ENCODE measurements at places on chromosomes 6 and 20.

DNA sequence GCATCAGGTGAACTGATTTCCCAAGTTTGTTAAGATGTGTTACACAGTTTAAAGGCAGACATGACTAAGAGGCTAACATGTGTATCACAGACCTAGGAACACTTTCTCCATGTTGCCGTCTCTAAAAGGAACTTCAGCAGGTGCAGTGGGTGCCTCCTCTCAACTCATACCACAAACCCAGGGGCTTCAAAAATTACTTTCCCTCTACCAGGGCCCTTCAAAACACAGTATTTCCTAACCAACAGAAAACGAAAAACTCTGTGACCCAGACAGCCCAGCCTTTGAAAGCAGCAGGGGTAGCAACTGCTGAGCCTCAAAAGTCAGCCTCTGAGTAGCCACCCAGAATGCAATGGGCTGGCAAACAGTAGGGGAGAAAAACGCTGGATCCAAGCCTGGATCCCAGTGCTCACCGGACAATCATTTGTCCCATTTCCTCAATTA, 28.5 kb downstream of the B4GALT5 start:
- peak; percentile 40 for DNase-seq

DNA sequence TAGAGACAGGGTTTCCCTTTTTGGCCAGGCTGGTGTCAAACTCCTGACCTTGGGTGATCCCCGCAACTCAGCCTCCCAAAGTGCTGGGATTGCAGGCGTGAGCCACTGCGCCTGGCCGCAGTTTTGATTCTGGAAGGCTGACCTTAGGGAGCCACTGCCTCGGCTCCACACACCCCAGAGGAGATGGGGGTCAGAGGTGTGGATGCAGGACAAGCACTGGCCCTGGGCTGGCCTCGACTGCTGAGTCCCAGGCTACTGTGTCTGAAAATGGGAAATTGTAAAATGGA, 1.5 kb downstream of the ZBP1 start:
- no peak for DNase-seq

GRCh38 chr6:36594816-36595643, 868 bp downstream of the SRSF3 start:
- peak; percentile 45 for DNase-seq

- no peak for DNase-seq
These were observed 49.2 kb downstream of the EFCAB8 start for GRCh38 chr20:32907886-32908285.

- no peak for DNase-seq
These were observed 267.6 kb upstream of the FAM83B start for GRCh38 chr6:54579011-54579410.

DNA sequence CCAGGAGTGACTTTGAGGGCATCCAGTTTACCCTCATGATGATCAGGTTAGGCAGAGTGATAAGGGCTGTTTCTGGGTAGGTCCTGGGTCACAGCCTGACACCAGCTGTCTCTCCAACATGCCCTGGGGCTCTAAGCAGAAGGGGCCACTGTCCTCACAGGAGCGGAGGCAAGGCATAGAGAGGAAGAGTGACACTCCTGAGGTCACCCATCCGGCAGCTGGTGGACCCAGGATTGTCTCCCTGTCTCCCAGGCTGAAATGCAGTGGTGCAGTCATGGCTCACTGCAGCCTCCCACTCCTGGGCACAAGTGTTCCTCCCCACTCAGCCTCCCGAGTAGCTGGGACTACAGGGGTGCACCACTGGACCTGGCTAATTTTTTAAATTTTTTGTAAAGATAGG, 12.0 kb downstream of the DLGAP4 start:
- no peak for DNase-seq

DNA sequence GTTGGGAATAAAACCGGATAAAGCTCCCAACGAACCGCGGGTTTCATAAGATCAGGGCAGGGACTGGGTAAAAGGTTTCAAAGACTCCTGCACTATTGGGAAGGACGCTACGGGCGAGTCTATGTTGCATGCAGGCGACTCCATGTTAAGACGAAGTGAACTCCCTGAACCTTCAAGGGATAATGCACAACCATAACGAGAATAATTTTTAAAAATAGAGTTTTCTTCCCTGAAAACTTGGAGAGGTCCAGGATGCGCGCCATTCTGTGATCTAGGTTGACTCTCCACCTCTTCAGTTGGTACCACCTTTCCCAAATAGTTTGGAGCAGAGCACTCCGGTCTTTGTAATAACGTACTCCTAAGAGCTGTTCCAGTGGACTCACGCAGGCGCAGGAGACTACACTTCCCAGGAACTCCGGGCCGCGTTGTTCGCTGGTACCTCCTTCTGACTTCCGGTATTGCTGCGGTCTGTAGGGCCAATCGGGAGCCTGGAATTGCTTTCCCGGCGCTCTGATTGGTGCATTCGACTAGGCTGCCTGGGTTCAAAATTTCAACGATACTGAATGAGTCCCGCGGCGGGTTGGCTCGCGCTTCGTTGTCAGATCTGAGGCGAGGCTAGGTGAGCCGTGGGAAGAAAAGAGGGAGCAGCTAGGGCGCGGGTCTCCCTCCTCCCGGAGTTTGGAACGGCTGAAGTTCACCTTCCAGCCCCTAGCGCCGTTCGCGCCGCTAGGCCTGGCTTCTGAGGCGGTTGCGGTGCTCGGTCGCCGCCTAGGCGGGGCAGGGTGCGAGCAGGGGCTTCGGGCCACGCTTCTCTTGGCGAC, at the start of gene TPX2:
TPX2 (plus strand) TSS at position 562 of the 821 bp plus-strand sequence. CDS start 18,187 bp downstream, outside the sequence.
- peak; percentile 98 for DNase-seq

DNA sequence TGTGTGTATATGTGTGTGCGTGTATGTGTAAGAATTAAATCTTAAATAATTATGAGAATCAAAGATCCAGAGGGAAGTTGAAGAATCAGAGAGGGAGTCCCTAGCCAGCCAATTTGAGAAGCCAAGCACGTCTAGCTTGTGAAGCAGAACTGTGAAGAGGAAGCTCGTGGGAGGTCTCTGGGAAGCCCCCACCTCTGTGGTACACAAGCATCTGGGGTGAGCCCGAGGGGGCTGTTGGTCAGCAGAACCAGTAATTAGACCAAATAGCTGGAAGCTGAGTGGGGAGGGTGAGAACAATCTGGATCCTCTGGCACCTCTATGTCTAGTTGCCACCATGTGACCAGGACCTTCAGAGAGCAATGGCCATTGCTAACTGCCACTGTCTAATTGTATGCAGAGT, 310.0 kb upstream of the PRND start:
- no peak for DNase-seq

GRCh38 chr20:21640556-21640955, 64.9 kb upstream of the PAX1 start:
- DNase-seq = no peak

GRCh38 chr20:32806356-32806755, 13.4 kb upstream of the MAPRE1 start:
- no peak for DNase-seq

DNA sequence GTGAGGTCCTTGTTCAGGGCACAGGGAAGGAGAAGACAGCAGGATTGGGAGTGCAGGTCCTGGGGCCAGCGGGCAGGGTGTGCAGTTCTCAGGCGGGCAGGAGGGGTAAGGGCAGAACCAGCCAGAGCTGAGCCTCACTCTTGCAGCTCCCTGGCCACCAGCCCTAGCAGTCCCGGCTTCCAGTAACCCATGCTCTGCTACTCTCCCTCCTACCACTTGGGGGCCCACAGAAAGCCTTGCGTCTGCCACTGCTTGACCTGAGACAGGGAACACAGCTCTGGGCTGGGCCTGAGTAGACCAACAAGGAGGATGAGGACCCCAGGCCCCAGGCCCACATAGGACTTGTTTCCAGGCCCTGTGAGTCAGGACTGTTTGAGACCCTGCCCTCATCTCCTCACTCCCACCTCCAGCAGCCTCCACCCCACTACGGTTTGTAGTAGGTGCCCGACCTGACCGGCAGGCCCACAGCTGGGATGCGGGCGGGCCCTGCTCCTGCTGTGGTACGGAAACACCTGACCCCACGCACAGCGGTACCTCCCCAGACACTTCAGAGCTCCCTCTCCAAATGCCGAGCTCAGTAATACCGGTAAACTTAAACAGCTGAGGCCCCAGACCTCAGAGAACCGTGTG, 39.2 kb downstream of the KCNK5 start:
- peak; percentile 64 for DNase-seq

DNA sequence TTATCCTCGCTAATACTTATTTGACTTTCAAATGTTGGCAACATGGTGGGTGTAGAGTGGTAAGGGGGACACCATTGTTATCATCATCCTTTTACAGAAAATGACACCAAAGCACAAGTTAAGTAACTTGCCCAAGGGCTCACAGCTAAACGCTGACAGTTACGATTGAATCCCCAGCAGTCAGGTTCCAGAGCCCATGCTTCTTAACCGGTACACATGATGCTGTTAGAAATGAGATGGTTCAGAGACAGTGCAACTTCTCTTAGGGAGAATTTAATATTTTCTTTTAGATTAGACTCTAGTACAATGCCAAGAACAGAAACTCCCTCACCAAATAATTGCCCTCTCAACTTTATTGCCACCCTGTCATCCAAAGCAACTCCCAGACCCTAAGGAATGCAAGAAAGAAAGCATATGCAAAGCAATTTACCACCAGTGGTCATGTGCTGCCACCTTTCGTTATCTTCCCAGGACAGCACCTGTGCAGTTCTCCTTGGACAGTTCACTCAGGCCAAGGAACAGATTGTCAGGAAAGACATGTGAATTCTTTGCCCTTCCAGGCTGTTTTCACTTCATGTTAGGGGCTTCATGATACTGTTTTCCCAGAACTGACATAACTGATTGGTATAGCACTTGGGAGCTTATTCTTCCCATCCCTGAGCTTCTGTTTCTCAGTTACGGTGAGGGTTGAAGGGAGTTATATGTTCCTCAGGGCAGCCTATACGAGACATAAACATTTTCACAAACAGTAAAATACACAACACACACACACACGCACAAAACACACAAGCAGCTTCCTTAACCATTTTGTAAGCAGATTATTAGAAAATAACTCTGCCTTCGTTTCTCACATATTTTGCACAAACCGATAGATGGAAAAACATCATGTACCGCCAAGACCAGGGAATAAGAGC, 5.1 kb downstream of the HLA-DMA start:
- DNase-seq = peak; percentile 31

DNA sequence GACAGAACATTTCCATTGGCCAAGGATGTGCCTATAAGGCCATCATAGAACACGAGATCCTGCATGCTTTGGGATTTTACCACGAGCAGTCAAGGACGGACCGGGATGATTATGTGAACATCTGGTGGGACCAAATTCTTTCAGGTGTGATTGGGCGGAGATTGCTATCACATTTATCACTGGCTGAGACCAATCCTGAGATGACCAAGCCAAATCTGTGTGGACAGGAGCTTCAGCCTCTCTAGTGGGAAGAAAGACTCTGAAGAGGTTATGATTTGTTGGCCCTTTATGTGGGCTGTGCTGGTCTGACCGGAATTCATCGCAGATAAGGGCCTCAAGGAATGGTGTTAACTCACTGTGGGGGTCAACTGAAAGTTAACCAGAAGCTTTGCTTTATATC, 26.4 kb downstream of the MEP1A start:
- no peak for DNase-seq

GRCh38 chr6:99129835-99130234, 182.1 kb upstream of the FBXL4 start:
- no peak for DNase-seq

GRCh38 chr6:81668615-81669047, 83.8 kb downstream of the TENT5A start:
- DNase-seq = no peak

All from AG20443 (cell line).